ENCODE measurements at places on chromosomes 11 and 22. TPM values are rescaled to one million over a fixed set of nuclear protein-coding genes. Genes with fewer than 3 reads are reported as not detected.

UPB1 gene
- total RNA-seq = not detected

DNA sequence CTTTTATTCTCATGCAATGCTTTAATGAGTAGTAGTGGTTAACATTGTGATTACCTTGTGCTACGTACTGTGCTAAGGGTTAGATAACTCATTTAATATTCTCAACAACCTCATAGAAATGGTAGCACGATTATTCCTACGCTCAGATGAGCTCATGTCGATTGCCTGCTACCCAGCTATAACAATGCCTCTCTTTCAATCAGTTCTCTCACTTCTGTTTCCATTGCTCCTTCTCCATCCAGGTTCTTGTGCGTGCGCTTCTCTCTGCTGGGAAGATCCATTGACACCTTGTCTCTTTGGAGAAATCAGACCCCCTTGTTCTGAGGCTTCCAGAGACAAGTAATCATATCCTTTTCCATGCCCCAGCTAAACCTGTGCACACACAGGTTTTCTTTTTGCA lies 120.8 kb downstream of the NECTIN1 start:
- DNase-seq = no peak

- DNase-seq = peak; percentile 77
These were observed 8.7 kb upstream of the TTC12 start for GRCh38 chr11:113305440-113306336.

GRCh38 chr11:18567081-18567480 lies 21.5 kb downstream of the UEVLD start:
- DNase-seq = no peak

DNA sequence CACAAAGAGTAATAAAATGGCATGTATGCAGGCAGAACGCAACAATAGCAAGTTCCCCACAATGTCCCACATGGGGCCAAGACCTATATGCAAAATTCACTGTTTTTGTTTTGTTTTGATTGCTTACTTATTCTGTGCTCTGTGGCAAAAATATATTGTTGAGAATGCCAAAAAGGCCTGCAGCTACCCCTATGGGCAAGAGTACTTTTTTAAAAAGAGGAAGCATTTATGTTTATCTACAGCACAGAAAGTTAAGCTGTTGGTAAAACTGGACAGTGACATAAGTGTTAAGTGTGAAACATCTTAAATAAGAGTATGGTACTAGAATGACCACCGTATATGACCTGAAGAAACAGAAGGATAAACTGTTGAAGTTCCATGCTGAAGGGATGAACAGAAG lies 301.9 kb upstream of the ZC3H12C start:
- DNase-seq = no peak

TNNT3 gene
- not detected for total RNA-seq

SLC17A6 gene
- not detected for total RNA-seq

GRCh38 chr11:66324664-66325063 lies 7.8 kb upstream of the CD248 start:
- no peak for DNase-seq

GRCh38 chr11:14519597-14519916 lies 629 bp downstream of the PSMA1 start:
- DNase-seq = no peak

GRCh38 chr11:111457731-111458368 lies 54.3 kb downstream of the BTG4 start:
- no peak for DNase-seq

HEPHL1 gene
- not detected for total RNA-seq

DNA sequence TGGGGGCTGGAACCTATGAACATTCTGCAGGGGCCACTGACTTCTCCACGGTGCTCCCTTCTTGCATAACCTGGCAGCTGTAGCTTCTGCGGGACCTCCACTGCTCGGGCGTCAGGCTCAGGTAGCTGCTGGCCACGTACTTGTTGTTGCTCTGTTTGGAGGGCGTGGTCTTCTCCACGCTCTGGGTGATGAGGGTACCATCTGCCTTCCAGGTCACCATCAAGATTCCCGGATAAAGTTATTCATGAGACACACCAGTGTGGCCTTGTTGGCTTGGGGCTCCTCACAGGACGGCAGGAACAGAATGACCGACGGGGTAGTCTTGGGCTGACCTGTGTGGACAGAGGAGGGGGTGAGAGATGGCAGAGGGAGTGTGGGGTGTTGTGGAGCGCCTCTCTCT lies 6.5 kb upstream of the DRICH1 start:
- no peak for DNase-seq

- no peak for DNase-seq
These were observed 82.1 kb upstream of the THY1 start for GRCh38 chr11:119505071-119505470.

DNA sequence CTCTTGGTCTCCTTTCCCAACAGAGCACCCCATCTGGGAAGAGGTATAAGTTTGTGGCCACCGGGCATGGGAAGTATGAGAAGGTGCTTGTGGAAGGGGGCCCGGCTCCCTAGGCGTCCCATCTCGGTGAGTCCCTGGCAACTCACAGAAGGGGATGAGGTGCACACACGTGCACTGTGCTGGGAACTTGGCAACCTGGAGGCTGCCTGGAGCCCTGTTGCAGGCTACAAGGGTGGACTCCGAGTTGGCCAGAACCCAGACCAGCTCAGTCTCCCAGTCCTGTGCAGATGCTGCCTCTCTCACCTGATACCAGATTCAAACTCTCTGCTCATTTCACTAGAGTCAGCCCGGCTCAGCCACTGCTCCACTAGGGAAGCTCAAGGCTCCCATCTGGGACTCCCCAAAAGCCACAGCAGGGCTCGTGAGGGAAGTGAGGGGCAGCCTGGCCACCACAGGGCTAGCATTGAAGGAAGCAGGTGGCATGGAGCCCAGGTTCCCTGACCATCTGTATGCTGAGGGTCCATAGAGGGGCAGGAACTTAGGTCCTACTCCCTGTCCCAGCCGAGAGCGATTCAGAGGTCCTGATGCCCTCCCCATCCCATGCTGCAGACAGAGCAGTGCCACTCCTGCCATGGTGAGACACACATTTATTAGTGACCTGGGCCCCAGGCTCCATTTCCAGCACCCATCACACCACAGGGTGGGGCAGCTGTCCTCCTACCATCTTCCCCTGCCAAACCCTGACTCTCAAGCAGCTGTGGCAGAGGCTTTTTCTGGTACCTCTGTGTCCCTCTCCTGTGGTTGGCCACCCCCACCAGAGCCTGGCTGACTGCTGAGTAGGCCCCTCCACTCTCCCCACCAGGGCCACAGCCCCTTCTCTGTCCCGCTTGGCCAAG lies 4.0 kb downstream of the PRR33 start:
- no peak for DNase-seq

USP2 gene
- total RNA-seq = 26.6 TPM

DNA sequence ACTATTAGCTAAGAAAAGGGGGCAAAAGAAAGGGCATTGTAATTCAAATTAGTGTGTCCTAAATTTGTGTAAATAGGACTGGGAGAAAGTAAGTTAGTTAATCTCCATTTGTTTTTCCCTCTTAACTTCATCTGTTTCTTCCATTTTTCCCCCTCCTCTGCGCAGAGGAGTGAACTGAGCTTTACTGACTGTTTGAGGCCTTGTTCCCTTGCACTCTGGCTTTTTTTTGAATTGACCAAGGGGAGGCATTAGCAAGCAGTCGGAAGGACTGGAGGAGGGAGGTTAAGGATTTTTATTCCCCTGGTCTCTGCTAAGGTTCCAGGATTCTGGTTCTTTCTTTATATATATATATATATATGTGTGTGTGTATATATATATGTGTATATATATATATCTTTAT lies 15.2 kb upstream of the FANCF start:
- no peak for DNase-seq

CTSW gene
- total RNA-seq = 1.1 TPM

GRCh38 chr22:44378380-44378779 lies 65.6 kb upstream of the SHISAL1 start:
- no peak for DNase-seq

CHRM1 gene
- total RNA-seq = 0.41 TPM

TOMT gene
- not detected for total RNA-seq

GGTLC2 gene
- not detected for total RNA-seq

DNA sequence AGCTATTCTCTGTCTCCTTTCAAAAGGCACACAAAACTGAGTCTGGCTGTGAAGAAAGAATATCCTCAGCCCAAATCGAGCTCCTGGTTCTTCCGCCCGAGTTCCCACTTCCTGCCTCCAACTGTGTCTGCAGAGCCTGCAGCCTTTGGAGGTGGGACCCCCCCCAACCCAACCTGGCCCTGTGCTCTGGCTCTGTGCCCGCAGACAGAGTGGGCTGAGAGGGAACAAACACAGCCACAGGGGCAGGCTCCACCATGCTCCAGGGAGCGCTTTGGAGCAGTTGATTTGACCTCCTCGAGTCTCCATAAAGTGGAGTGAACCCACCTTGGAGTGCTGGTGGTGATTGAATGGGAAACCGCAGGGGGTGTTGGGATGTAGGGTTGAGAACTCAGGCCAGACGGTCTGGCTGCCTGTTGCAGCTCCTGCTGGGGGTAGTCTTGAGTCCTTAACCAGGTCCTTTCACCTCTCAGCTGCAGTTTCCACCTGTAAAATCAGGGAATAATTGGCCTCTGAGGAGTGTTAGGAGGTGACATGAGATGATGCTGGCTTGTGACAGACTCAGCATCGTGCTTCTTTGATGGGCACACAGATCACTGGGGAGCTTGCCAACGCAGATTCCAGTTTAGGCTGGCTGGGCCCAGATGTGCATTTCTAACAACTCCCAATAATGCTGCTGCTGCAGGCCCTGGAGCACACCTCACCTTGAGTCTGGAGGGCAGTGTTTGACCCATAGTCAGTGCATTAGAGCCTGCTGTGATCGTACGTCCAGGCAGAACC lies 11.4 kb downstream of the DAGLA start:
- no peak for DNase-seq

- no peak for DNase-seq
These were observed 37.3 kb upstream of the TECTA start for GRCh38 chr11:121063728-121064127.

GRCh38 chr11:96254854-96255253 lies 88.1 kb downstream of the MAML2 start:
- no peak for DNase-seq

DNA sequence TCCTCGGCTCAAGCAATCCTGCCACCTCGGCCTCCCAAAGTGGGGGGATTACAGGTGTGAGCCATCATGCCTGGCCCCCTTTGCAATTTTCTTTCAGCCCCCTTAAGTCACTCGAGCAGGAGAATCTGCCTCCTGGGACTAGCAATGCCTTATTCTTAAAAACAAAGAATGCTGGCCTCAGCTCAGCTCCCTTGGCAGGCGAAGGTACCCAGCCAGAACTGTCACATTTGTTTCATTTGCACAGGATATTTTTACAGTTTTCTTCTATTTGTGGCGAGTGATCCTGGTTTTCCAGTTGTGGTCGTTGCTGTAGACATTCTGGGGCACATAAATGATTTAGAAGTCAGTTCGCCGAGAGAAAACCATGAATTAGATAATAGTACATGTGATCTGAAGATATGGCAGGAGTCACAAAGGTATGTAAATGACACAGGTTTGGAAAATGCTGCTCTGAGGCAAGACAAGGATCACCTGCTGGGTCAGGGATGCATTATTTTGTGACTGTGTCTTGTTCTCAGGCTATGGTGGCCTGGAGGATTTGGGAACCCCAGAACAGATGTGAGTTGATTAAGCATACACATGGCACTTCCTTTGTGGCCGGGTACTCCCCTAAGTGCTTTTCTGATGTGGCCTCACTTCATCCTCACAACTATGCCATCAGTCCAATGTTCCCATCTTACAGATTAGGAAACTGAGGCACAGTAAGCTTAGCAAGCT lies 51.2 kb upstream of the SLC22A12 start:
- no peak for DNase-seq

DNA sequence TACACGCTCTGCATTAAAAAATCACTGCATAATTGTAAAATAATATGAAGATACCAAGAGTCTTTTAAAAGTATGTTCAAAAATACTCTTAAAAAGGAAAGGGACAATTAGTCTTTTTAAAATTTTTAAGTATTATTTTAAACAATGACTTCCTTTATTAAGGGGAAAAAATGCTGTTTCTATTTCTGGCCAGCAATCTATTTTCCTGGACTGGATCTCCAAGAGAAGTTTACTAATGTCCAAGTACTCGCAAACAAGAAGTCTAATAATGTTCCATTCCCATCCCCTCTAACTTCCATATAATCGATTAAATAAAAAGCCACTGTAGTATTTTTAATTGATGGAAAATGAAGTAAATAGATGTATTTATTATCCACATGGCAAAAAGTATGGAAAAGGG lies 123.7 kb downstream of the MPPED2 start:
- no peak for DNase-seq

DNA sequence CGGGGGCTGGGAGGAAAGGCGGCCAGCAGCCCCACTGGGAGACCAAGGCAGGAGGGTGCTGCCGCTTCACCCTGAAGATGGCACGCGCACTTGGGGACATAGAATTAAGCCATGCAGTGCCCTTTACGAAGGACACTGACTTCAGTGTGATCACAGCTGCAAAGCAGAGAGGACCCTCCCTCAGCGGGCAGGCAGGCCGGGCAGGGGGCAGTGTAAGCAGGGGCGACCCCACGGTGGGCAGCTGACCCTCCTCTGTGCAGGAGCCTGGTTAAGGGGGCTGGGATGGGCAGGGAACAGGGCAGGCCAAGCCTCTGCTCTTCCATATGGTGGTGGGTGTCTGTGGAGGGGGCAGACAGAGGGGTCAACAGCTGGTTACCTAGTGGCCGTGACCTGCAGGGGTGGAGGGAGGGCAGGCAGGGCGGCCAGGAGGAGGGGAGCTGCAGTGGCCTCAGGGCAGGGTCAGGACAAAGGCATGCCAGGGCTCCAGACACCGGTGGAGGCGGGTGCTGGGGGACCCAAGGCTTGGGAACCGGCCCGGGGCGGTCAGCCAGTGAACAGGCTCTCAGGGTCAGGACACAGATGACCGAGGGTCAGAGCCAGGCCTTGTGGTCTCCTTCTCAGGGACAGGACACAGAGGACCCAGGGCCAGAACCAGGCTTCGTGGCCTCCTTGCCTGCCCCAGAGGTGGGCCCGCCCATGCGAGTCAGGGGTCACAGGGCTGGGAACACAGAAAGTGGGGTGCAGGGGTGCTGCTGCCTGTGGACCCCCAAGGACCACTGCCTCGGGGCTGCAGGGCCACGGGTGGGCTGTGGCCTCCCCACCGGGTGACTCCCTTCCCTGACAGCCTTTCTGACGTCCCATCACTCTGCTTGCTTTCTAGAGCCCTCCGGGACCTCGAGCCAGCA lies 7.2 kb downstream of the LMNTD2 start:
- no peak for DNase-seq

DNA sequence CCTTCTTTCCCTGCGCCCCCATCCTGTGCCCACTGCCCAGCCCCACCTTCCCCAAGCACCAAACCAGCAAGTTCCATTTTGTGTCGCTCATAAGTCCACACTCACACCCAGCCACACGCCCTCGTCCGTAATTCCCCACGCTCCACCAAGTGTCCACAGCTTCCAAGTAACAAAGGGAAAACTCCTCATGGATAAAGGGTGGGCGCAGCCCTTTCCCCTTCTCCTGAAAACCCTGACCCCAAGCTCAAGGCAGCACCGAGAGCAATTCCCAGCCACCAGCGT lies 458 bp downstream of the FXYD6 start:
- DNase-seq = no peak

- no peak for DNase-seq
These were observed 60.2 kb upstream of the CRTAM start for GRCh38 chr11:122778148-122778547.

DNA sequence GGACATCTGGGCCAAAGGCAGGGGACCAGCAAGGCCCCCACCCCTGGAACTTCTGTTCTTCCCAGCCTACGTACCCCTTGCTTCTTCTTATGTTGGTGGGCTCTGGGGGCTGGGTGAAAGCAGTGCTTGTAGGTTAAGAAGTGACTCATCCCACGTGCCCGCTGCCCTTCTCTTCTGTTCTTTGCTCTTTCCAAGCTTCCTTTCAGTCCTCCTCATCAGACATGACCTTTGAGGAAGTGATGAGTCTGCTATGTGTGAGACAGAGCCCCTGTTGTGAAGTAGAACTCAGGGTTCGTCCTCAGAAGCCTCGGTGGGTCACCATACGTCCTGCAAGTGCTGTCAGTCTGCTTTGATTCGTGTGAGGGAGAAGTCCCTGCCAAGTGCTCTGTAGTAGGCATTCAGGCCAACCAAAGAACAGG lies 12.7 kb downstream of the MED15 start:
- DNase-seq = no peak

Data from transverse colon (tissue), 4 donors.